ENCODE measurements at places on chromosomes 6 and 20. TPM values are rescaled to one million over a fixed set of nuclear protein-coding genes. Genes with fewer than 3 reads are reported as not detected.

GRCh38 chr6:50717734-50718457 lies 4.6 kb downstream of the TFAP2D start:
- no peaks in the 10 kb centered on the region for H3K4me1 ChIP-seq
- peaks cover 37% of the 10 kb centered on the region for H3K27me3 ChIP-seq
- H3K27ac ChIP-seq: no peak overlapping the region

DNA sequence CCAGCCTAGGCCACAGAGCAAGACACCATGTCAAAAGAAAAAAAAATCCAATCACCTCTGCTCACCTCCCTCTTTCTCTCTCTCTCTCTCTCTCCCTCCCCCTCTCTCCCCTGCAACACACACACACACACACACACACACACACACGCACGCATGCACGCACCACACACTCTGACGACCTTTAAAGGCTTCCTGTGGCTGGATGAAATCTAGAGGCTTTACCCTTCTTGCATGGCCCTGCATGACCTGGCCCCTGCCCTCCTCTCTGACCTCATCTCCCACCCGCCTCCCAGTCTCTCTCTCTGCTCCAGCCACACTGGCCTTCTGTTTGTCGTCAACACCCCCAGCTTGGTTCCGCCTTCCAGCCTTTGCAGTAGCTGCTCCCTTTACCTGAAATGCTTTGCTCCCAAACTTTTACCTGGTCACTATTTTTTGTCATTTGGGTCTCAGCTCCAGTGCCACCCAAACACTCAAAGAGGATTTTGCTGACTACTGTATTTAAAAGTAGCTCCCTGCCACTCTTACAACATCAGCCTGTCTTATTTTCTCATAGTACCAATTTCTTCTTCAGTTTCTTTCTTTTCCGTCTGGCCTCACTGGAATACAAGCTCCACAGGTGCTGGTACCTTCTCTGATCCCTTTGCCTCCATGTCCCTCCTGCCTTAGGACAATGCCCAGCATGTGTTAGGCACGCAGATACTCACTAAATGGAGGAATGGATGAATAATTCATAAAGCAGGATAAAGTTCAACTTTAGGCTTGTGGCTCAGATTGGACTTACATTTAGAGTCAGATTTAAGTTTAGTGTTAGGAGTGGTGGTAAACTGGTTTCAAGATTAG lies 4.3 kb upstream of the LTA start:
- H3K27me3 ChIP-seq: no peaks in the 10 kb centered on the region
- no peak overlapping the region for H3K4me3 ChIP-seq
- no peak for DNase-seq
- no peaks in the 10 kb centered on the region for H3K36me3 ChIP-seq

GRCh38 chr20:1326031-1326930 lies 2.7 kb downstream of the SDCBP2 start:
- no peaks in the 10 kb centered on the region for H3K27me3 ChIP-seq
- H3K4me3 ChIP-seq: peak overlapping the region; percentile 63
- DNase-seq: peak; percentile 17

DNA sequence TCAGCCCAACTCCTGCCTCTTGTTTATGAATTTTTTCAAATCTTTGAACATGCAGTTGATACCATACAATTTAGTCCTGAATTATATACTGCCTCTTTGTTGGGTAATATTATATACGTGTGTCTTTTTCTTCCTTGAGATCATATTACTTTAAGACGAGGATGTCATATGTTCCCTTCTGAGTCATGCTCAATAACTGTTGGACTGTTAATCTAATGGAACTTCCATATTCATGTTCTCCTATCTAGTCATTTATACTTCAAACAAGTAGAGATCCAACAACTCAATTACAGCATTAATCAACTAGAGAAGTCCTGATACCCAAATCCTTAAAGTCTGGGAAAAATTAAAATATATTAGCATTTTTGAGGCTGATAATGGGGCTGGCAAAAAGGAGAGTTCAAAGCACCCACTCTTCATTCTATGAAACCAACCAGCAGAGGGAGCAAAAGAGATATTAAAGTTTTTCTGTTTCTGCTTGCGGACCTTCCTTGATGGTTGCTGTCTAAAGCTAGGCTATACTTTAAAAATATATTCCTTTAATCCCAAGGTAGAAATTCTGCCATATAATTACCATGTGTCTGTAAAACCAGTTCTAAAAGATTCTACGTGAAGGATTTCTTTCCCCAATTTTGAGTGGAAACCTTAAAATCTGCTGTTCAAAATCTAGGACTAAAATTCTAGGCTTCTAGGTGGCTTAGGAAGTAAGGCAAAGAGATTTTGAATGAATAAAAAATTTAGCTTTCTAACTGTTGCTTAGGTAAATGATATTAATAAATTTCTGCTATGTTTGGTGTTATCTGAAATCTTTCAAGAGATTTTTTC lies 498.9 kb downstream of the BCKDHB start:
- DNase-seq: no peak
- no peaks in the 10 kb centered on the region for H3K27me3 ChIP-seq
- no peak overlapping the region for H3K27ac ChIP-seq
- H3K4me1 ChIP-seq: peaks cover 14% of the 10 kb centered on the region

DNA sequence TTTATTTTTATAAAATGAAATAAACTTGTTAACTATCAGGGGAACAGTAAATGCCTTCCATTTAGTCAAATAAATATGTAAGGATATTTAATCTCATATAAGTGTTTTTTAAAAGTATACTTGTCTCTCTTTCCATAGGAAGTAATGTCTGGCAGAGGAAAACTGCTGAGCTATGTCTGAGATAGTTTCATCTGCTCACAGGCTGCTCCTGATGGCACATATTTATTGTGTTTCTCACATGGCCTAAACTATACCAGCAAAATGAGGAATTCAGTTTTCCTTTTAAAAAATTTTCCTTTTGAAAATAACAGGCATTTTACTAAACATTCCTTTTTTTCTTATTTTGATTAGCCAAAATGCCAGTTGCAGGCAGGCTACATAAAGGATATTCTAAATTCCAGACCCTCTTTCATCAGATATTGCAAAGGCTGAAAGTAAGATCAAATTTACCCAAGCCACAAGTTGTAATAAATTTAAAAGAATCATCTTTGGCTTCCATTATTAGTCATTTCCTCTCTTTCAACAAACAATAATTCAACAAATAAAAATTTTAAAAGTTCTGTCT lies 60.1 kb upstream of the RNF146 start:
- DNase-seq: no peak
- H3K27me3 ChIP-seq: no peaks in the 10 kb centered on the region
- no peaks in the 10 kb centered on the region for H3K36me3 ChIP-seq
- no peak overlapping the region for H3K27ac ChIP-seq
- no peaks in the 10 kb centered on the region for H3K4me1 ChIP-seq

DNA sequence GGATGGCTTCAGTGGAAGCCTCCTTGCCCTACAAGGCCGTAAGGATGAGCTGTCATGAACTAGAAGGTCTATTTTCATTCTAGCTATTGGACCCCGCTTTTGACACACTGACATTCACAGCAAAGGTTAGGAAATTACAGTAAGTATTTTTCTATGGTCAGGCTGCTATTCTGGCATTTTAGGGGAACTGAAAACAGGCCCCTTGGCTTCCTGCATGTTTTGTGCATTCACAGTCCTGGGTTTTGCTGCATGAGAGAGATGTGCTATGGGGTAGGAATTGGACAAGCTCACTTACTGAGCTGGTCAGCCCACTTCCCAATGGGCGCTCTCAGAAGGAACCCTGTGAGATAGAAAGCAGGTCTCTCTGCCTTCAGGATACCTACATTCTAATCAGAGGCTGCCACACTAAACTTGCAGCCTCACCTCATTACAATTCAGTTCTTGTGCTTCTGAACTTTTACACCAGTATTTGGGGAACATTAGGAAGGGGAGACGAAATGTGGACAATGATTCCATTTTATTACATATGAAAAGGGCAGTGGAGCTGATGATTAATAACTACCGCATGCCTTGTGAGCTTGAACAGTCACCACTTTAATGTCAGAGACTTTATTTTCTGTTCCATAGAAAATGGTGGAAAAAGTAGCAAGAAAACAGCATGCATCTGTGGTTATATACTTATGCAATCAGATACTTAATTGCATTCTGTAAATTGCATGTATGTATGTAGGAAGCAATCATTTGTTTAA lies 86.6 kb upstream of the TAB2 start:
- no peaks in the 10 kb centered on the region for H3K27me3 ChIP-seq
- no peaks in the 10 kb centered on the region for H3K4me1 ChIP-seq
- H3K4me3 ChIP-seq: no peak overlapping the region
- no peak overlapping the region for H3K27ac ChIP-seq

- H3K27me3 ChIP-seq: no peaks in the 10 kb centered on the region
- H3K4me3 ChIP-seq: no peak overlapping the region
- H3K4me1 ChIP-seq: peaks cover 29% of the 10 kb centered on the region
- no peak overlapping the region for H3K27ac ChIP-seq
Observed at GRCh38 chr20:44888226-44889103, 3.0 kb downstream of the YWHAB start.

The C20orf144 gene
- not detected for total RNA-seq

The GSTA2 gene
- not detected for total RNA-seq

The SEL1L2 gene
- total RNA-seq: not detected

The CTAGE9 gene
- total RNA-seq: not detected
